ENCODE measurements at places on chromosomes 6 and 20.

DNA sequence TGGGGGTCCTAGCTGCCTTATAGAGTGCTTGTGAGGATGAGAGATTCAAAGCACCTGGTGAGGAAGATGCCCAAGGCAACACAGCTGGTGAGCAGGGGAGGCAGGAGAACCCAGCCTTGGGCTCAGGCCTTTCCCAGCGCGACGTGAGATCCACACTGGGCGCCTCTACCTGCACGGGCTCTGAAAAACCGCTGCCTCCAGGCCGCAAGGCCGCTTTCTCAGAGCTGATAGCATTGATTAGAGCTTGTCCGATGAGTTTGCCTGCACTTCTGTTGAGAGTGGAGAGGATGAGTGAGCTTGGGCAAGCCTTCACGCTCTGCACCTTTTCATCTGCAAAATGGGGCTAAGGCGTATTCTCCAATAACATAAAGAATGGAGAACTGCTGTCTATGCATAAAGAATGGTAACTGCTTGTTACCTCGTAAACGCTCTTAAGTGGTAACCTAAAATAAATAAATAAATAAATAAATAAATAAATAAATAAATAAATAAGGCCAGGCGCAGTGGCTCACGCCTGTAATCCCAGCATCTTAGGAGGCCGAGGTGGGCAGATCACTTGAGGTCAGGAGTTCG lies 916 bp downstream of the PABPC1L start:
- no peak for DNase-seq

DNA sequence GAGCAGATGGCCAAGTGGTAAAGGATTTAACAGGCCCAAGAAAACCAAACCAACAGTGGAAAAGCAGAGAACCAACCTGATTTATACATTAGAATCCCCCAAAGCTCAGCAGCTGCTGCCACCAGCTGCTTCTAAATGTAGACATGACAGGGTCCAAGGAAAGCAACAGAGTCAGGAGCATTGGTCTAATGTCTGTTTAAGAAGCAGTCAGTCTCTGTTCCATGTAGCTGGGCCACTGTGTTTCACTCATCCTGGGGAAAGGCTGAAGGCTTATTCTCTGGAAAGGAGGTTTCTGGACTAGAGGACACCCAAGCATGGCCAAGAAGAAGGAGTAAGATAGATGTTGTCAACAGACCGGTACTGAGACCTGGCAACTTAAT lies 75.4 kb downstream of the TMEM244 start:
- DNase-seq, result no peak

DNA sequence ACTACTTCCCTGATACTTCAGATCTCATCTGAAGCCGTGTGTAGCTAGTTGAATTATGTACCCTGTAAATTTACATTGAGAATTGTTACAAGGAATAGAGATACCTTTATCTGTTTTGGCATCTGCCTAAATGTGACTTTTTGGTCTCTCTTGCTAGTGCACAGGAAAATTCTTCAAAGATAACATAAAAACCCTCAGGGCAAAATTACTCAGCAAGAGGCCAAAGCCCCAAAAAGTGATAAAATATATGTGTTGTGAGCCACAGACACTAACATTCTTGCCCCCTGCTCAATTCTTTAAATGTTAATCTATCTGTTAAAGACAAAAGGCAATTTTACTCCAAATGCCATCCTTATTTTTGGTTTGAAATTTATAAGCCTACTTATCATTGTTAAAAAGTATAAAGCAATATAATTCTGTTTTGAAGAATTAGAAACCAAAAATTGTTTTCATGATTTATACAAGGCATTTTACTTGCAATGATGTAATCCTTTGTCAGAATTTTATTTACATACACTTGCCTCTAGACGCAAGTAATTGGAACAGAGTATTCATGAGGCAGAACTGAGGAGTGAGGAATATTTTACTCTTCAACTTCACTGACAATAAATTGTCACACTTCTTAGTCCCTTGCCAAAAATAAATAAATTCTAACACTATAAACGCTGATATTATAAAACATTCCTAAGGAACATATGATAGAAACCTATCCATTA lies 186.2 kb downstream of the EPM2A start:
- DNase-seq, result no peak

- DNase-seq, result no peak
Measured at GRCh38 chr6:159646116-159646515, 46.9 kb downstream of the SOD2 start.

GRCh38 chr20:61373956-61374545 lies 122.0 kb downstream of the CDH4 start:
- no peak for DNase-seq

DNA sequence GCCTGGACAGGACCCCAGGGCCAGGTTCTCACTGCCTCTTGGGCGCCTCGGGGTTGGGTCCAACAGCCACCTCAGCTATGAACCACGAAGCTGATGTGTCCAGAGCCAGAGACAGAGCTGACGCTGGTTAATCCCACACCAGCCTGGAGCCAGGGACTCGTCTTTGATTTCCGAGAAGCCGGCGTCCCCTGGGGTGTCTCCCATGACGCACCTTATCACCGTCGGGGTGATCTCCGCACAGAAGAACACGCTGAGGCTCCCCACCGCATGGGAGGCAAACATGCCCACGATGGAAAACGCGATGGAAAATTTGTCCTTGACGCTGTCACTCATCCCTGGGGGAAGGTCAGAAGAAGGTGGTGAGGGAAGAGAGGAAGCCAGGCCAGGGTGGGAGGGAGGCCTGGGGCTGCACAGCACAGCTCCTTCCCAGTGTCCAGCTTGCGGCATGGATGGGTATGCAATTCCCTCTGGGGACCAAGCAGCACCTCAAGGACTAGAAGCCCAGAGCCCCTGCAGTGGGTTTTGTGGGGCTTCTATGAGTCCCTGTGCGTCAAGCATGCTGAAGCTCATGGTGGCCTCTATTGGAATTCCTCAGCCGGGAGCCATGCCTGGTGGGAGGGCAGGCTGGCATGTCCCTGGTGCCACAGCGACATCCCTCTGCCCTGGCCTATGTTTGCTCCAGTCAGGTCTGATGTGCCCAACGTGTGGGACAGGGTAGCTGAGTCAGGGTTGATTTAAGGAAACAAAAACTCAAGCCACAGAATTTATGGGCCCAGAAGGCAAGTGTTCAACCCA lies 25.1 kb downstream of the PSMG4 start:
- DNase-seq, result no peak

- no peak for DNase-seq
Measured at GRCh38 chr6:11613858-11614257, 76.3 kb downstream of the TMEM170B start.

- no peak for DNase-seq
Measured at GRCh38 chr6:75188221-75188925, 17.5 kb downstream of the COL12A1 start.

DNA sequence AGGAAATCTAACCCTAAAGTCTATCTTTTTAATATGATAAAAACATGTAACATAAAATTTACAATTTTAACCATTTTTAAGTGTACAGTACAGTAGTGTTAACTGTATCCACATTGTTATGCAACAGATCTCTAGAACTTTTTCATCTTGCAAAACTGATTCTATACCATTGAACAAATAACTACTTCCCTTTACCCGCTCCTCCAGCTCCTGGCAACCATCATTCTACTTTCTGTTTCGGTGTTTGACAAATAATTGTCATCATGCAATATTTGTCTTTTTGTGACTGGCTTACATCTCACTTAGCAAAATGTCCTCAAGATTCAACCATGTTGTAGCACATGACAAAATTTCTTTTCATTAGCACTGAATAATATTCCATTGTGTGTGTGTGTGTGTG lies 203.2 kb downstream of the SIM1 start:
- DNase-seq, result no peak

DNA sequence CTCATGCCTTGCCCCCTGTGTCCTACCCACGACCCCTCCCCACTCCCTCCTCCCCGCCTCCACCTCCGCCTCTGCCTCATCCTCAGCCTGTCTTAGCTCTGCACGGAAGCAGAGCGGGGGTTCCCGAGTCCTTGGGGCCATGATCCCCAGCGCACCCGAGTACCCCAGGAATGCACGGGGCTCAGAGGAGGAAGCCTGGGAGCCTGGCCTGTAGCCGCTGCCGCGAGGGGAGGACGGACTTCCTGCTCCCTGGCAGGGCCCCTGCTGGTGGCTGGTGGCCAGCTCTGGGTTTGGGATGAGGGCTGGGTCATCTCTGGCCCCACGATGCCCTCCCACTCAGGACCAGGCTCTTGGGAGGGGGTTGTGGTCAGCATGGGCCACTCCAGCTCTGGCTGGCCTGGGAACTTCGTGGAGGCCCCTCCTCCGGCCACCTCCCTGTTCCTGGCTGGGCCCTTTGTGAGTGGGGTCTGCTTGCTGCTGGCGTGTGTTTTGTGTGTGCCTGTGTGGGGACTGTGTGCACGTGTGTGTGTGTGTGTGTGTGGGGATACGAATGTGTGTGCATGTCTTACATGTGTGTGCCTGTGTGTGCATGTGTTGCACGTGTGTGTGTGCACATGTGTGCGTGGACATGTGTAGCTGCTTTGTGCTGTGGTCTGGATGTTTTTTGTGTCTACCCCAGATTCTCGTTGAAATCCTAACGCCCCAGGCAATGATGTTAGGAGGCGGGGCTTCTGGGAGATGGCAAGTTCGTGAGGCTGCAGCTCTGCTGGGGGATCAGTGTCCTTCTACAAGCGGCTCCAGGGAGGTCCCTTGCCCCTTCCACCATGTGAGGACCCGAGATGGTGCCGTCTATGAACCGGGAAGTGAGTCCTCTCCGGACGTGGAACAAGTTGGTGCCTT lies 1.3 kb upstream of the RBBP8NL start:
- DNase-seq, result no peak

GRCh38 chr6:78835817-78836216 lies 31.5 kb upstream of the IRAK1BP1 start:
- DNase-seq, result no peak

- DNase-seq, result no peak
Measured at GRCh38 chr20:36726168-36726567, 19.7 kb downstream of the NDRG3 start.

DNA sequence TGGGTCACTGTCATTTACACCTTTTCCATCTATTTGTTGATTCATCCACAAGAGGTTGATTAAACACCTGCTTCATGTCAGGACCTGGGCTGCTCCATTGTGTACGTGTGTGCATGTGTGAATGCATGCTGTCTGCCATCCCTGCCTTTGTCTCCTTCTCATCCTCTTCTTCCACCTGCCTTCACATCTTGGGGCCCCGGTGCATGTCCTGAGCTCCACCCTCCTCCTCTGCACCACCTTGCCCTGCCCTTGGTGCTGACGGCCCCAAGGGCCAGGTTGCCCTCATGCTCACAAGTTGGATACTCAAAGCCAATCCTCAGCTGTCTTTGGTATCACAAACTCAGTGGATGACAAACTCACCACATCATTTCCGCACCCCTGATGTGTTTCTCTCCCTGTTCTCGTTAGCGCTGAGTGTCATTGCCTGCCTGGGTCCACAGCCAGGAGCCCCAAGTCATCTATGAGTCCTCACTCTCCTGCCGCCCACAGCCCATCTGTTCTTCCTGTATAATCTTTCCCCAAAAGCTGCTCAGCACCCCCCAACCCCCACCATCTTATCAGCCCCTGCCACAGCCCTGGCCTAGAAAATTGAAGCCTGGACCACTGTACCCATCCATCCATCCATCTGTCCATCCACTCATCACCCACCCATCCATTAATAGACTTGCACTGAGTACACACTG lies 85.0 kb downstream of the SRC start:
- no peak for DNase-seq

GRCh38 chr6:42451333-42452170 lies at the start of gene TRERF1:
Gene TRERF1 (minus strand): TSS chr6:42451926. CDS start chr6:42269590, 182,336 bp downstream.
- no peak for DNase-seq

DNA sequence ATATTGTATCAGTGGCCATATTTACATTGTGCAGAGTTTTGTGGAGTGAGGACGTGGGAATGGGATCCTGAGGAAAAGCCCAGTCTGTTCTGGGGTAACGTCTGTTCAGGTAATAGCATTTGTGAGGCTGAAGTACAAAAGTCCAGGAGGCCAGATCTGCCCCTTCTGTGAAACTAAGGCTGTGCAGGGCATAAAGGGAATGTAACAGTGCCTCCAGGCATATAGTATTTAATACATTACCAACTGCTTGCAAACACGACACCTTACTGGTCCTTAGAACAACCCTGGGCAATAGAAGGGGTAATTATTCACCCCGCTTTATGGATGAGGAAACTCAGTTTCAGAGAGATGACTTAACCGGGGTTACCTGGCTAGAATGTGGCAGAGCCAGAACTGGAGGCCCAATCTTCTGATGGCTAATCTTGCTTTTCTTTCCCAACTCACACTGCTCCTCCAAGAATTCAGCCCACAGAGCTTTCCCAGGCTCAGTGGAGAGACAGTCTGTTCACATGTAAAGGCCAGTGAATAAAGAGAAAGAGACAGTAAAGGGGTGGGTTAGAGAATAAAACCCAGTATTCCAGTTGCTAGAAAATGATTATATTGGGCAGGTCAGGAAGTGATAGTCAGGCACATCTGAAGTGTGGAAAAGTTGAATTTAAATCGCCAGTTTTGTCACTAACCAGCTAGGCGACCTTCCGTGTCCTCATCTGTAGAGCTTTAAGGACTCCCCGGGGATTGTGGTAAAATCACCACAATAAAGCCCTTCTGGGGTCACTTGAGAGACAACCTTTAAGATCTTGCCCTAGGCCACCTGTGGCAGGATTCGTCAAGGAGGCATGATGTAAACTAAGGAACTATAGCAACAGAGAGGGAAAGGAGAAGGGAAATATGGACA lies 280.7 kb upstream of the CITED2 start:
- no peak for DNase-seq

- no peak for DNase-seq
Measured at GRCh38 chr6:126773112-126773805, 345.2 kb upstream of the RSPO3 start.

DNA sequence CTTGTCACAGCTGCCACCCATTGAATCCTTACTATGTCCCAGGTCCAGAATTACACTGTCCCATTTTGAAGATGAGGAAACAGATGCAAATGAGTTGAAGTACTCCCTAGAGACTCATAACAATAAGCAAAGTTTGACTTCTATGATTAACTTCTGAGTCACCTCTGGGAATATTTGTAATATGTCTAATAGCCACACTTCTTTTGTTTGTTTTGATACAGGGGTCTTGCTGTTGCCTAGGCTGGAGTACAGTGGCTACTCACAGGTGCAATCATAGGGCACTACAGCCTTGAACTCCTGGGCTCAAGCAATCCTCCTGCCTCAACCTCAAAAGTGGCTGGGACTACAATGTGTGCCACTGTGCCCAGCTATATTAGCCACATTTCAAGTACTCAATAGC lies 11.4 kb upstream of the SOX12 start:
- no peak for DNase-seq
